ENCODE measurements at places on chromosomes 6 and 20. TPM values are rescaled to one million over a fixed set of nuclear protein-coding genes. Genes with fewer than 3 reads are reported as not detected.

Gene HLA-G
- total RNA-seq, result not detected

Gene RIMS4
- total RNA-seq, result not detected

Gene POM121L2
- not detected for total RNA-seq

Gene EYA2
- total RNA-seq, result not detected

Gene BIRC7
- not detected for total RNA-seq

Gene ABT1
- total RNA-seq, result 18.5 TPM

Gene ZNF831
- total RNA-seq, result not detected

Gene PSORS1C2
- total RNA-seq, result not detected

Gene TPMT
- 10.9 TPM for total RNA-seq

Gene DTNBP1
- total RNA-seq, result 21.8 TPM

Gene LYRM4
- 39.7 TPM for total RNA-seq

Gene RNF39
- total RNA-seq, result not detected

Gene SAMHD1
- total RNA-seq, result 28.3 TPM

Gene TMEM244
- total RNA-seq, result not detected

Gene DEFB128
- total RNA-seq, result not detected

Gene PGBD1
- total RNA-seq, result 9.6 TPM

Gene NFKBIL1
- total RNA-seq, result 14.6 TPM

Gene NOX3
- not detected for total RNA-seq

Gene CCDC170
- total RNA-seq, result 0.53 TPM

Gene SLC22A23
- total RNA-seq, result 14.3 TPM

Gene RSPH4A
- 0.18 TPM for total RNA-seq

Gene NTSR1
- 0.30 TPM for total RNA-seq

Data from endothelial cell of umbilical vein (primary cell).